ENCODE measurements at places on chromosomes 3 and 15.

GRCh38 chr15:79035814-79036213 lies 54.8 kb downstream of the RASGRF1 start:
- DNase-seq, result no peak

GRCh38 chr3:65560901-65561300 lies 477.8 kb downstream of the MAGI1 start:
- DNase-seq, result no peak

- no peak for DNase-seq
Observed at GRCh38 chr3:176824811-176825210, 372.5 kb downstream of the TBL1XR1 start.

GRCh38 chr3:69324362-69325025 lies 61.4 kb downstream of the FRMD4B start:
- DNase-seq, result no peak

- no peak for DNase-seq
Observed at GRCh38 chr3:49618412-49618811, 55.7 kb upstream of the APEH start.

GRCh38 chr15:75346796-75347221 lies at the start of gene NEIL1:
NEIL1 (plus strand) TSS chr15:75347039; CDS start chr15:75348906, 1,867 bp downstream.
- DNase-seq, result no peak
